ENCODE measurements at places on chromosomes 6 and 20.

DNA sequence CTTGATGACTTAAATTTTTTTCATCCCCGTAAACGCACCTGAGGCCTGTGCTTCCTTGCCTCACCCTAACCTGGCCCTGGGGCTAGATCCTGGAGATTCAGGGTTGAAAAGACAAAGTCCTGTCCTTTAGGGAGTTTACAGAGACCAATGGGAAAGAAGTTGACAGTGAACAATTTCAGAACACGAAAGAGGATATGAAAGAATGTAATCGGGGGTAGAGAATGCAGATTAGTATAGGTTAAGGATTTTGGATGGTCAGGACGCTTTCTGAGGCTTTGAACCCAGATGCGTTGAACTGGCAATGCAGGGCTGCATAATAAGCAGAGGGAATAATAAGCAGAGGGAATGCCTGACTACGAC, 1.7 kb upstream of the FBXO5 start:
- DNase-seq: no peak

GRCh38 chr6:33570806-33571636, 9.1 kb downstream of the BAK1 start:
- peak; percentile 81 for DNase-seq

DNA sequence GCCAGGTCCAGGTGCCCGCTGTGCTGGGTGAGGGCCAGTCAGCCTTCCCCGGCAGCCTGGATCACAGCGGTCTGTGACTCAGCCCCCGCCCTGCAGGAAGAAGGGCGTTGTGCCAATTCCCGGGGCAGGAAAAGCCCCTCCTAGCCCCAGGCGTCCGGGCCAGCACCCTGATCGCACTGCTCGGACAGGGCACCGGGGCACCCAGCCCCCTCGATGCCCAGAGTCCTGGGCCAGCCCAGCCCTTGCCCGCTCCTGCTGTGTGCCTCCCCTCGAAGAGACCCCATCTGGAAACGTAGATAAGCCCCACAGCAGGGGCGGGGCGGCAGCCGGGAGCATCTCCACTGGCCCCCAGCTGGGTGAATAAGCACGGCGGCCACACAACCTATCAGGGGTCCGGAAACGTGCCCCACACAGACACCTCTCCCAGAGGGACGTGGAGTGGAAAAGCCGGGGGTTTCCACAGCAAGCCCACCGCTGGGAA, 9.9 kb downstream of the LAMA5 start:
- no peak for DNase-seq

DNA sequence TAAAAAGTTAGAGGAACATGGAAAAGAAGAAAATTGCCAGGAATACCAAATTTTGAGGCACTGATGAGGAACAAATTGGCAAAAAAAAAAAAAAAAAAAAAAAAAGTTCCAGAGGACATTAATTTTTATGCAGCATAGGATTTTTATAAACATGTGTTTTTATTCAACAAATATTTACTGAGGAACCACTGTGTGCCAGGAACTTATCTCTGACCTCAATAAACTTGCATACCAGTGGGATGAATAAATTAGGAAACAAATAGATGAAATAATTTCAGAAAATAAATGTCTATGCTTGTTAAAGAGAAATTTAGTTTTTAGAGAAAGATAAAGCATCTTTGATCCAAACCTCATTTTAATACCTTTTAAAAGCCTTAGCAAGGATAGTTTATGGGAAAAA, 175.1 kb downstream of the PDE10A start:
- DNase-seq: no peak

DNA sequence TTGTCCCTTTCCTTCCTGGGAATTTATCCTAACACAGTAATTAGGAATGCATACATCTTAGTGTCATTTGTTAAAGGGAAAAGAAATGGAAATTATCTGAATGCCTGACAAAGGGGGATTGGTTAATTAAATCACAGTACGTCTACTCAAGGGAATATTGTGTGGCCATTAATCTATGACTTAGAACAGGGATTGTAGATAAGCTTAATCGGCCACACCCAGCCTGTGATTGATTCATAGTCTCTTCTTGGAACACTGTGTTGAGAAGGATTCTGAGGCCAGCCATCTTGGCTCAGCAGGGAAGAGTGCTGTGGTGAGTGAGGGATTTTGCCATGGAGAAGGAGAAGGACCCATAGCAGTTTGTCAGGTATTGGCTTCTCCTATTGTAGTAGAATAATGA, 50.5 kb downstream of the CTNNBL1 start:
- DNase-seq: no peak

DNA sequence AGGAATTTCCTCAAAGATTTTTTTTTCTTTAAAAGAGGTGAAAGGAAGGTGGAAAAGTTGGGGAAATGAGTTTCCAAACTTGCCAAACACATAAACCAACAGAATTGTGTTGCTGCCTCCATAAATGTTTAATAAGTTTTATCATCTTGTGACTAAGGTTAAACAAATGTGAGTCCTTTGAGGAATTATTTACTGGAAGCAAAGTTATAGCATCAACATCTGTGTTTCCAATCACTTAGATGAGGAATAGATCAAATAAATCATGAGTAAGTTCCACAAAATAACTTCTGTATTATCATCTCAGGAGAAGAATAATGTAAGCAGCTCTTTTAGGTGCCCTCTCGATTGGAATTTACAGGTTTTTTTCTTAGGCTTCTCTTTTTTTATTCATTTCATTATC, 20.5 kb downstream of the TSHZ2 start:
- DNase-seq: no peak

DNA sequence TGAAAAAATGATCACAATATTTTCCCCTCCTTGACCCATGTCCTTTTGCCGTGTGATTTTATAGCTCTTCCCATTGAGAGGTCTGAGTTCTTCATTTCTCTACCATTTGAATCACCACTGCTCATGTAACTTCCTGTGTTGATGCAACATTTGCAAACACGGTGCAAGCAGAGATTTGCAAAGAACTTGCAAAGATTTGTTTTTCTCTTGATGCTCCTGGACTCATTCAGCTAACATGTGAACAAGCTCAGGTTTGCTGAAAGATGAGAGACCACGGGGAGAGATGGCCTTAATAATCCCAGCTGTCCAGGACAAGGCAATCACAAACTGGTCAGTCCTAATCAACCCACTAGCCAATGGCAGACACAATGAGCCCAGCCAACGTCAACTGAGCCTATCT, 8.6 kb downstream of the VNN2 start:
- no peak for DNase-seq

- DNase-seq: no peak
Measured at GRCh38 chr6:131868836-131869235, 61.0 kb downstream of the ENPP1 start.

- no peak for DNase-seq
Measured at GRCh38 chr6:34025112-34025807, 120.6 kb downstream of the GRM4 start.

GRCh38 chr6:15320693-15321092, 74.8 kb downstream of the JARID2 start:
- no peak for DNase-seq

GRCh38 chr6:20038410-20039204, 173.7 kb downstream of the MBOAT1 start:
- no peak for DNase-seq

All from activated B cell treated with CpG ODN at 0.5 μM for 24 hours (primary cell).